AG09309 (cell line): ENCODE measurements at places on chromosomes 3 and 15.

DNA sequence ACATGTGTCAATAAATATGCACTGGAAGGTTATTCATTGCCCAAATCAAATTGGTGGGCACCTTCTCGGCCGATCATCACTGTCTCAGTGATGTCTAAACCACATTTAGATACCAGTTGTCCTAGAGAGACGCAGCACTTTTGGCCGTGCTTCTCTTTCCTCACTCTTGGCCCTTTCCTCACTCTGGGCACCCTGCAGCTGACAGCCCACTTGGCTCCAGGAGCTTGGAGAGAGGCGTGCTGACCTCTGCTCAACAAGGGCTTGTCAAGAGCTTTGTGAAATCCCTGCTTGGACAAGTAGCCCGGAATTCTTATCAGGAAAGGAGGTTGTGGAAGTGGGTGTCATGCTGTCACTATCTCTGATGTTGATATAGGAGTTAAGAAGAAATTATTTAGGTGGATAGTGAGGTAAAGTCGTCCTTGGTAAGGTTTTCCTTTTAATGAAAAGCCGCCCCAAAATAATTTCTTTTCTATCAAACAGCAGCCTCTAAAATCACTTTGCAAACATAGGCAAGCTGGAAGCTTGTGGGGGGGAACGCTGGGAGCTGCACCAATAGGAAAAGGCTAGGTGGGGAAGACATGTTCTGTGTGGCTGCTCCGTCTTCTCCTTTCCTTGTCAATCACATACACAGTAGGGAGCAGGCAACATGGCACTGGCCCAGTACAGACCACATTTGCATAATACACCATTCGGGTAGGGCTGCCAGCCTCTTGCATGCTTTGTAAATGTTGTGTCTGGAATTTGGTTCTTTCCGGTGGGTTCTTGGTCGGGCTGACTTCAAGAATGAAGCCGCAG is 126.8 kb upstream of the UBE3A start:
- no peak for DNase-seq

GRCh38 chr15:74133694-74134386 is 3.5 kb downstream of the ISLR2 start:
- no peak for DNase-seq

DNA sequence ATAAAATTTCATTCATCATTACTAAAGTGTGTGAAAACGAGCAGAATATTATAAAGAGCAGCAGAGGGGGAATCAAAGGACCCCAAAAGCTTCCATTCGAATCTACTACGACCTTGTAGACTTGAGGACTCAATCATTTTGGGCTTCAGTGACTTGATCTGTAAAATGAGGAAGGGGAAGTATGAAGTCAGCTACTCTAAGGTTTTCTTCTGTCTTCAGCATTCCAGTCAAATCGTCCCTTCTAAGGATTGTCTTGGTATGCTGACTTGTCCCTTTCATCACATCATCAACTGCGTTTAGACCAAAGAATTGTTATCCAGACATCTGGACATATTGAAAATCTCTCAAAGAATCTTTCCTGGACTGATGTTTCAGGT is 44.8 kb downstream of the PLD1 start:
- DNase-seq = no peak

DNA sequence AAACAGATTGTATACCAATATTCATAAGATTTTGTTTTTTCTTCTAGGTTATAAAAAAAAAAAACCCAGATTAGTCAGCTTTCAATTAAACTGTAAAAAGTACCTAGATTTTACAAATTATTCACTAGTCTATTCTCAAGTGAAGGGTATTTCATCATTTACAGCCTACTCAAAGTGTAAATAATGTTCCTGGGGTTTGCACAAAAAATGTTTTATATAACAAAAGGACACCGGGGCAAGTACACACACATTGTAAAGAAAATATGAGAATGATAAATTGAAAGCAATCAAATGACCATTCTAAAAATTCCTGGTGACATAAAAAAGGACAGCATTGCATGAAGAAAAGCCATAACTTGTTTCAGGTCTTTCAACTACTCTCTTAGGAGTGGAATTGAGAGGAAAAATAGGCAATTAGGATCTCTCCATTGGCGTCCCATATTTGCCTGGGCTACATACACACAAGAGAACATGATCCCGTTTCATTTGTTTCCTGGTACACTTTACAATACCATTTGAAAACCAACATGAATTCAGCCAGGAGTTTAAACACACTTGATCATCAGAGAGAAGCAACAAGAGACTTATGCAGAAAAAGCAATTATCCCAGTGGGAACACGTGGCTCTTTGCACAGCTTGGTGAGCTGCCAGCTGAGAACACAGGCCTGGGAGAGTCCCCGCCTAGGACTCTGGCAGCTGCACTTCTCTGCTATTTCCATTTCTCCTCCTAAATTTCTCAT is 1039.2 kb downstream of the ROBO1 start:
- no peak for DNase-seq

- no peak for DNase-seq
These were observed 44.2 kb upstream of the OSTN start for GRCh38 chr3:191154827-191155226.

DNA sequence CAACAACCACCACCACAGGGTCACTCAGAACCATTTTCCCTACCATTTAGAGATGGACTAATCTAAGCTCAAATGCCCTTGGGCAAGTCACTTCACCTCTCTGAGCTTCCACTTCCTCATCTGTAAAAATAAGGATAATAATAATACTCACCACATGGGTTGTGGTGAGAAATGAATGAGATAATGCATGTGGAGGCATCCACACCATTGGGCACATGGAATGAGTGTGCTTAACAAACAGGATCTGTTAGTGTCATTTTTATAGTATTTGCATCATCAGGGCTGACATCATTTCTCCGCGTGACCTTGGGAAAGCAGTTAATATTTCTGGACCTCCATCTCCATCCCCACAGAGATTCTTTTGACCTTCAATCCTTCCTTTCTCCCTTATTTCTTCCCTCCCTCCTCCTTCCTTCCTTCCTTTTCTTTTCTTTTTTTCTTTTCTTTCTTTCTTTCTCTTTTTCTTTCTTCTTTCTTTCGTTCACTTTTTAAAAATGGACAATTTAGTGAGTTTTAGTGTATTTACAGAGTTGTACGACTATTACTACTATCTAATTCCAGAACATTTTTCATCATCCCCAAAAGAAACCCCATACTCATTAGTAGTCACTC is 7.7 kb upstream of the RFT1 start:
- no peak for DNase-seq
